ENCODE measurements at places on chromosomes 12 and 14.

DNA sequence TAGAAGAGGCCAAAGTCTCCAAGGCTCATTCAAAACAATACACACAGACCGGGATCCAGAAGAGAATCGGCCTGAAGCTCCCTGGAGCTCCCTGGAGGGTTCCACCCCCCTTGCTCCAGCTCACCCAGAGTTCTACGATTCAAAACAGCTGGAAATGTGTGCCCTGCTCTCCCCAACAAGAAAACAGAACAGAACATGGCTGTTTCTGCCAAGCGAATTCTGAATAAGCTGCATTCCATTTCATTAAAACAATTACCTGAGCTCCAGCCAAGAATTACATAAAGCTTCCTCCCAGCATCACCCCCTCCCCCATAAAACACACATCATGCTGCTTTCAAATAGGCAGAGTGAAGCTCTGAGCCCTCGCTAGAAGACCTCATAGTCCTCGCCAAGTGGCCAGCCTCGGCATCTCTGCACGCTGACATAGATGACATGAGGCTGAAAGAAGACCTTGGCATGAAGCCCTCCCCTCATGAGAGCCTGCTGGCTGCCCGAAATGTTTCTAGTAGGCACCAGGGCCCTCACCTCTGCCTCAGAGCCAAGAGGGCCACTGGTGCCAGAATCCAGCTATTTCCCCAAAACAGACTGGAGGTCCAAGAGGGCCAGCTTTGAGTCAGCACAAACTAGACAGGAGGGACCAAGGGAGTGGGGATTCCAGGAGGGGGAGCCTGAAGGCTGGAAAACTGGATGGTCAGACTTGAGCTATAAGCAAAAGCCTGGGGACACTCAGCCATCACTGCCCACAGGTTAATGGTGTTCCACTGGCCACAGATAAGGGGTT, 8.3 kb downstream of the PXN start:
- no peak for DNase-seq

DNA sequence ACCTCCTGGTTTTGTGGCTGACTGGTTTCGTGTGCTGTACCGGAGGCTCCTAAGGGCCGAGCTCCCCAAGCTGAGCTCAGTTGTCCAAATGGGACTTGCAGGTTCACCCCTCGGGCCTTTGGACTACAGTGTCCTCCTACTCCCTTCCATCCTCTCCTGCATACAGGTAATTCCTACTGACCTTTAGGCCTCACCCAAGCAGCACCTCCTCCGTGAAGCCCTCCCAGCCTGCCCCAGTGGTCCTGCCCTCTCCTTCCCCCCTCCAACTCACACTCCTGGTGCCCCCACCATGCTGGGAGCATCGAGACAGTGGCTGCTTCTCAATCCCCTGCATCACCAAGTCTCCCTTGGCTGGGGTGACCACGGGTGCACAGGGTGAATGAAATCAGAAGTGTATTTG, 27.1 kb upstream of the YY1 start:
- DNase-seq: no peak

DNA sequence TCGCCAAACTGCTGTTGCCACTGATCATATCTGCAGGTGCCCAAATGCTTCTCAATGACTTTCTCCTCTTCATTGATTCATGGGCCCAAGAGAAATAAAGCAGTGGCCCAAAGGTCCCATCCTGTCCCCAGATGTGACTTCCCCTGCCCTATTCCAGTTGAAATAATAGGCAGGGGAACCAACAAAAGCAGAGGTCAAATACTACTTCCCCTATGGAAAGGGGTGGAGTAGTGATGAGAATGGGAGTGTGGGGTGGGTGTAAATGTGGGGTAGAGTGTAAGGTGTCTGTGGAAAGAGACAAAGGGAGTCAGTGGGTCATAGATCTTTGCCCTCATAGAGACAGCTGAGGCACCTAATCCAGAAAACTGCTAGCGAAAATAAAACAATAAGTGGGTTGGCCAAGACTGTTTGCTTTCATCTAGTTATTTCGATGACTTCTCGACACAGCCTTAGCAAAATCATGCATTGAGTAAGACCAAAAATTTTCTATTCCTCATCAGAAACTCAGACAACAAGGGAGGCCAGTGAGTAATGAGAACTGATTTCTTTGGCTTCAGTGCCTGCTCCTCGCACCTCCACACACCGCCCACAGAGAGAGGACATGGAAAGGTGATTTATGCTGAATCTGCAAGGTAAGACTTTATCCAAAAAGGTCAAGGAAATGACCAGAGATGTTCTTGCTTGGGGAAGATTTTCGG, 10.9 kb upstream of the IL22 start:
- no peak for DNase-seq

DNA sequence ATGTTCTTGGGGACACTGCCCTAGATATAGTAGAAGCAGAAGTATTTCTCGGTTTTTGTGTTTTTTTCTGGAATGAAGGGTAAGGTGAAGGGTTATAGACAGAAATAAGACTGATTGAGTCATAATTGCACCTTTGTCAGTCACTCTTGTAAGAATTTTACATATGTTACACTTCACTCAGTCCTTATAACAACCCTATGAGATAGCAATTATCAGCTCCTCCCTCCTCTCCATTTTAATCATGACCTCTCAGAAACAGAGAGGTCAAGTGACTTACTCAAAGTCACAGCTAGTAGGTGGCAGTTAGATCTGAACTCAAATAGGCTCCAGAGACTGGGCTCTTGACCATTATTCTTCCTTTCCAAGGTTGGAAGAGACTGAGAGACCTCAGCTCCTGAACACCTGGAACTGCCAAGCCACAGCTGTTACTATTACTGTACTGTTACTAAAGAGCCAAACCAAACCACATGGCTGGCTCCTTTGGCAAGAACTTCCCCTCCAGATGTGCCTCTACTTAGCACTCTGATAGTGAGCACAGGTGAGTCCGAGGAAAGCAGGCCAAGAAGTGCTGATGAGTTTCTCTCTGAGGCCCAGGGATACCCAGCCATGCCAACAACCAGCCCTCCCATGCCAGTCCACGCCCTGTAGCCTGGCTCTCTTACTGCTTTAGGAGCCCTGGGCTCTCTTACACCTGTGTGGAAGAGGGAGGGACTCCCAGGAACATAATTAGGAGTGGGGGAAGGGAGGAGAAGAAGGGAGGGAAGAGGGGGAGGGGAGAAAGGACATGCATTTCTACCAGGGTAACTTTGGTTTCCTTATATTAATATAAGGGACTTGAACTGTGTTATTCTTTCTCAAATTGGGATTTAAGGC, 121.3 kb downstream of the CRADD start:
- DNase-seq: no peak

DNA sequence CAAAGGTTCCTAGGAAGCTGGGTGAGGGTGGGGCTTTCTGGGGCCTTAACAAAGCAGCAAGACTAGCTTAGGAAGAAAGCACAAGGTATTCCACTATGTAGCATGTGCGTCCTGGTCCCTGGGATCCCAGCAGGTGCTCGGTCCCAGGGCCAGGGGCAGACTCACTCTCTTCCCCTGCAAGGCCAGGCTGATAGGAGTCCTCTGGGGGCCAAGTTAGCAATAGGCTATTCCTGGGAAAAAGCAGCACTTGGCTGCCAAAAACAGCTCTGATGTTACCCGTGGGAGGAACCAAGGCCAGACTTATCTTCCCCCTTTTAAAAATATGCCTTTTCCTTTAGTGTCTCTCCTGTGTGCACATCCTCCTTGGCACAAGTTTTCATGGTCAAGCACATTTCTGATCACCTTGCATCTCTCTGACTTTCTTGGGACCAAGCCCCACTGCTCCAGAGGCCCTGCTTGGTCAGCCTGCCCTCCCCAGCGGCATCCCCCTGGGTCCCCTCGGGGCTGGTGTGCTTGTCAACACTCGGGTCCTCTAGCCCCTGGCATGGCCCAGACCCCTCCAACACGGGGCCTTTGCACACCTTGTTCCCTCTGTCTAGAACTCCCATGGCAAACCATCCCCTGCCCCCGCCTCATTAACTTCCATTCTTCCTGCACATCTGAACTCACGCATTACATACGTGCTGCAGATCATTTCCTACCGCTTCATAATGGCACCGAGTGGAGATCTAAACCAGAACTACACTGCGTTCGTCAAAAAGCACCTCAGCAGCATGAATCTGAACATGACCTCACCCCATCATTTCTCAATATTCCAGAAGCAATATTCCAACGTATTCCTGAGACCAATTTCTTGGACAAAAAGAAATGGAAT, 21.9 kb downstream of the CCDC92 start:
- DNase-seq: no peak
